ENCODE measurements at places on chromosomes 1 and 21.

DNA sequence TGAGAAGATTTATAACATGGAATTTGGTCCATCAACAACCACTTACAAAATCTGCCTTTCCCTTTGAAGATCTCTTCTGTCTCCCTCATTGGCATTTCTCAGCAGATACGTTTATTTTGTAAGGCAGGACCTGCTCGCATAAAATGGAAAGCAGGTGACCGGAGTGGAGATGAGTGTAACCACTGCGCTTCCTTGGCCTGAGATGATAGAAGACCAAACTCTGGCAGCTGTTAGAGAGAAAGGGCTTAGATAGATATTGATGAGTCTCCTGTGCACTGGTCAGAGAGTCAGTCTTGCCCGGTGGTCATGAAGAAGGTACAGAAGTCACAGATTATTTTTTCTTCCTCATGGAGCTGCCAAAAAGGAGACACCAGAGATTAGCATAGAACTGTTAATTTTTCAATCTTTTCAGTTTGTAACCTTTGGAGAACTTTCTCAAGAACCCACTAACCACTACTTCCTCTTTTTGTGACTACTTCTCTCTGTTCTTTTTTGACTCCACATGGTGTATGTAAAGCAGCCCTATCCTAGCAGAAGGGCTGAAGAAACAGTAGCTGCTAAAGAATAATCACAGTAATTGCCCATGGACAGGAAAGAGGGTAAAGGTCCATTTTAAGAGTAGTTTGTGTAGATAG, 47.6 kb downstream of the FCRL3 start:
- DNase-seq, result peak; percentile 84

GRCh38 chr1:85611856-85612255, 31.3 kb downstream of the CCN1 start:
- no peak for DNase-seq

GRCh38 chr1:227945891-227946623, 1.7 kb downstream of the WNT9A start:
- DNase-seq, result no peak

DNA sequence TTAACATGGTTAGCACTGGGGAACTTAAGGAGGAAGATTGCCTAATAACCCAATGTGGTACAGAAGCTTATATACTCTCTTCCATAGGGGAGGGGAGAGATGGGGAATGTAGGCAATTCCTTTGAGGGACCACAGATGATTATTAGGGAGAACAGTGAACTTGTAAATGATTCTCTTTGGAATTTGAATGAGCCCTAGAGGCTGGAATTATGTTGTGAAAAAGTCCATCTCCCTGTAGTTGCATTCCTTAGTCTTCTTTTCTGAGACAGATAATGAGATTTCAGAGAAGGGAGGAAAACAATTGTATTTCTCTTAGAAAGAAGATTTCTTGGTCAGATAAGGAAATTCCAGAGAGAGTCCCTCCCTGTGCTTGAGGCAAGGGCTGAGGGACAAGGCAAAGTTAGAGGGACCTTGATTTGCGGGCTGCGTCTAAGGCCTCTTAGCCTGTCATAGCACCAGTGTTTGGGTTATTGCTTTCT, 89.0 kb upstream of the HMCN1 start:
- no peak for DNase-seq

GRCh38 chr1:150971583-150972416, 2.8 kb downstream of the CERS2 start:
- DNase-seq, result no peak

DNA sequence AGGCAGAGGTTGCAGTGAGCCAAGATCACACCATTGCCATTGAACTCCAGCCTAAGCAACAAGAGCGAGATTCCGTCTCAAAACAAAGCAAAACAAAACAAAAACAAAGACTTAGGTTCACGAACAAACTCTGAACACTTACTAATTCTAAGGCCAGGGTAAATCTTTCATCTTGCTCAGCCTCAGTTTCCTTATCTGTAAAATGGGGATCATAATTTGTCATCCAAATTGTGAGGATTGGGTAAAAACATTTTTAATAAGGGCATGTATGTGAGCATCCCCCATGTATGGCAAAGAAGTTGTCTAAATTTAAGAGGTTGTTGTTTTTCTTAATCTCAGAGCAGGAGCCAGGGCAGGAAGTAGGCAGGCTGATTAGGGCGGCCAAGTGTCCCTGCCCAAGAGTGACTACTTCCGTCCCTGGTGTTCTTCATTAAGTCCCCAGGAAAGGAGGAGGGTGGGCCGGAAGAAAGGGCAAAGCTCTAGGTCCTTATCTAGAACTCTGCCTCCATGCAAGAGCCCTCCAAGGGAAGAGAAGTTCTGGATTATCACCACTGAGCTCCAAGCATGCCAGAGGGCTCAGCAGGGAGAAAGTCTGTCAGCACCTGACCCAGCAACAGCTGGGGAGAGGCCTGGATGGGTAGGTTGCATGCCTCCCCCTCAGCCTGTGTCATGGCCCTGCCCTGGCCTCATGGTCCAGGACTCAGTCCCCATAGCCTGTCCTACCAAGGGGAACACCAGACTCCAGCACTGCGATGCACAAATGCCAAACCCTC, 49.9 kb upstream of the CLIC4 start:
- peak; percentile 29 for DNase-seq

GRCh38 chr1:20993716-20994575, 182.8 kb downstream of the EIF4G3 start:
- no peak for DNase-seq

GRCh38 chr21:17950591-17950990, 131.4 kb upstream of the C21orf91 start:
- DNase-seq, result no peak

- DNase-seq, result no peak
Observed at GRCh38 chr1:115343200-115343737, 5.2 kb upstream of the NGF start.

GRCh38 chr1:26360807-26361604, 7.1 kb upstream of the CRYBG2 start:
- DNase-seq, result no peak

DNA sequence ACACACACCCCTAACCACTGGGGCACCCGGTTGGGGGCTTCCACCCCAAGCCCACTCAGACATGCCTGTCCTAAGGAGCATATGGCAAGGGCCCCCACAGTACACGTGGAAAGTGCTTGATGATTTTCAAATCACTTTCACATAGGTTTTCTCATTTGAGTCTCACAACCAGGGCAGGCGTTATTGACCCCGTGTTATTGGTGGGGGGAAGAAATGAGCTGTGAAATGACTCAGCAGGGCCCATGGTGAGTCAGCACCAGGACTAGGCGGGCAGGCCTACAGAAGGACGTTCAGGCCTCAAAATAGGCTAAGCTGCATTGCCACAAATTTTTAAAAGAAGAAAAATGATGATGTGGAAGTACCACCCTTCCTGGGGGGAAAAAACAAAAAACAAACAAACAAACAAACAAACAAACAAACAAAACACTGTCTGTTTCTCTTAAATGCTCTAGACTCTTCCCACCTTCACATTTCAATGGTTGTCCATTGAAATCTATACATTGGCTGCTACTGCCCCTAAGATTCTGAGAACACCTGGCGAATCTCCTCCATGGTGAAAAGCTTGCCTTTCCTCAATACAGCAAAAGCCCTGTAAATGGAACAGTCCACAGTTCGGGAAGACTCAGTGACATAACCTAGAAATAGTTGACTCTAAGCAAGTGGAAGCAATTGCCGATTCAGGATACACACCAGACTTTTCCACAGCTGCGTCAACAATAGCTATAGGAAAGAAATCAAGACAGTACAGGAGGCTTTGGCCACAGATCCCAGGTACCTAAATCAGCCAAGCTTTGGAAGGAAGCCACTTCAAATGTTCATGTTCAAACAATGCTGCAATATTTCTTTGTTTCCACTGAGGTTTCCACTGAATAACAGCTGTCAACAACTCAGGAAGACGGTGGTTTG, 234.7 kb downstream of the TOMM20 start:
- DNase-seq, result peak; percentile 58

- DNase-seq, result no peak
Observed at GRCh38 chr1:190138702-190139101, 339.0 kb downstream of the BRINP3 start.

GRCh38 chr1:167212025-167212424, 8.7 kb upstream of the POU2F1 start:
- DNase-seq, result no peak

GRCh38 chr1:26828411-26828991, 2.0 kb downstream of the ZDHHC18 start:
- DNase-seq, result peak; percentile 88

DNA sequence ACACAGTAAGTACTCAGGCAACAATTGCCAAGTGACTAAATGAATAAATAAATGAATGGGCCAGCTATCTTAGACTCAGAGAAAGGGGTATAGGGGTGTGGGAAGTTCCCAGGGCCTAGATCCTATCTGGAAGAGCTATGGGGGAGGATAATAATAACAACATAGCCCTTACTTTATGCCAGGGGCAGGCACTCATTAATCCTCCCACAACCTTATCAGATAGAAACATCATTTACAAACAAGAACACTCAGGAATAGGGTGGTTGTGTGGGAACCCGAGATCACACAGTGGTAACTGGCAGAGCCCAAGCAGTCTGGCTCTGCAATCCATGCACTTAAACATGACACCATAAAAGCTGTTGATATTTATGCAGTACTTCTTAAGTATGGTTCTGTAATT, 128.2 kb upstream of the SPATA6 start:
- DNase-seq, result no peak

- DNase-seq, result peak; percentile 96
Observed at GRCh38 chr1:160672789-160673695, 26.2 kb upstream of the SLAMF1 start.

GRCh38 chr1:89633248-89633799, 404 bp downstream of the LRRC8C start:
- peak; percentile 49 for DNase-seq

DNA sequence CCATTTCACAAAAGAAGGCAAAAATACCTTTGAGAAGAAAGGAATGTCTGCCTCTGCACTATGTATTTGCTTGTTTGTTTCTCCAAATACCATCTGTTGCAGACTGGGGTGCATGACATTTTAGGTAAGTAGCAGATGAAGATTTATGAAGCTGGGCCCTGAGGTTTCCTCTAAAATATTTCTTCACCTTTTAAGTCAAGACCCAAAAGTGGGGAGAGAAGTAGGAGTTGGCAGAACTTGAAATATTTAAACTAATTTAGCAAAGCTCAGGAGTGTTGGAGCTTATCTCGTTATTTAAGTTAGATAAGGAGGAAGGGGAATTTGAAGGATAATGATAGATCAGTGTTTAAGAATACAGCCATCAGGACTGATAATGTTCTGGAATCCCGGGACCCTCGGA, 152.9 kb downstream of the DHRS3 start:
- DNase-seq, result no peak

DNA sequence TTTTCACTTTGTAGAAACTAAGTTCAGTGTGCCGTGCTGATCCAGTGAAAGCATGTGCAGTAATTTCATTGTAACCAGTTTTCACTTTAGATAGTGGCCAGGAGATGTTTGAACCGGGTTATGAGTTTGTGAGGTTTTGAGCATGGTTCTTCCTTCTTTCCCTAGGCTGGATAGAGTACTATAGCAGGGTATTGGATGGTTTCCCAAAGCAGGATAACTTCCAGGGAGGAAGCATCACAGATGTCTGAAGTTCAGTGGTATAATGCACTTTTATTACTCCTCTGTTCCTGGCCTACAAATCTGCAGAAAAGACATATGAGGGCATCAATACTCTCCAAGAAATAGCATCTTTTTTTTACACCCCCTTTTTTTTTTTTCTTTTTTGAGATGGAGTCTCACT, 823.1 kb downstream of the USP25 start:
- DNase-seq, result no peak

- DNase-seq, result no peak
Observed at GRCh38 chr1:99216956-99217355, 47.3 kb upstream of the PLPPR4 start.

GRCh38 chr1:231016234-231016633, 23.8 kb downstream of the FAM89A start:
- no peak for DNase-seq

DNA sequence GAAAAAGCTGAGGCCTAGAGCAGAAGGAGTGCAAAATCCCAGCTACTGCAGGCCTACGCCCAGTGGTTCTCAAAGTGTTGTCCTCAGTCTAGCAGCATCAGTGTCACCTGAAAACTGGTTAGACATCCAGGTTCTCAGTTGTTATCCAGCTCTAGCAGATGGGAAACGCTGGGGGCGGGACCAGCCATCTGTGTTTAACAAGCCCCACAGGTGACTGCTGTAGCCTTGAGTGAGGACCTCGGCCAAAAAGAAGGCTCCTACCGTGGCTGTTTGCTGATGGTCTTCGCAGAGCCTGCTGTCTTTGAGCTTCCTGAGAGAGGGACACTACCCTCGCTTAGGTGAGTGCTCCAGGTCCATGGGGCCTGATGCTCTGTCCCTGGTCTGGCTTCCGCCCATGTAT, 69.7 kb downstream of the LRRN2 start:
- no peak for DNase-seq

- no peak for DNase-seq
Observed at GRCh38 chr1:95583661-95584210, 349.7 kb downstream of the RWDD3 start.

- DNase-seq, result no peak
Observed at GRCh38 chr1:25056536-25056935, 126.5 kb upstream of the RUNX3 start.

DNA sequence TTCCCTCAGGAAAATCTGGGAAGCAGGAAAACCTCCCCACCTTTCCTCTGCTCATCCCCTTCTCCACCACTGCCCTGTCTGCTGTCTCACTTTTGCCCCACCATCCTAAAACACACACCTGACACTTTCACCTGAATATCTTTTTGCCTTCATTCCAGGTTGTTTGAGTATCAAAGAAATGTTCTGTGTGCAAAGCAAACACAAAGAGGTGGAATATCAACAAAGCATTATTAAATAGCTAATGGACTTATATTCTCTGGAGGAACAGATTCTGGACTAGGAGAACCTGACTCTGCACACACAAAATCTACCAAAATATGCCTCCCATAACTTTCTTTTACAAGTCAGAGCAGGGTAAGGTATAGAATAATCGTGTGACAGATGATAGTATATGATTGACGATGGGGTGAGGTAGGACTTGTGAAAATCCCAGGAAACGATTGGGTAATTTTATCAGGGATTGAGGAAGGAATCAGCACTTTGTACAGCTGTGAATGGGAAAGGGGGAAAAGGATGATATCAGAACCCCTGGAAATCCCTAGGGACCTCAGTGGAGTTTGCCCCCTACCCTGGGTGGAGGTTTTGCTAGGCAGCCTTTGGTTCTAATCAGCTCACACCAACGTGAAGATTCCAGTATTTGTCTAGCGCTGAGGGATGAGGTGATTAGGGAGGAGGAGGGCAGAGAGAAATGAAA, 87.7 kb downstream of the PROX1 start:
- no peak for DNase-seq

GRCh38 chr1:232657426-232658005, 27.6 kb upstream of the SIPA1L2 start:
- DNase-seq, result peak; percentile 63

- DNase-seq, result no peak
Observed at GRCh38 chr21:45870851-45871615, 110.5 kb upstream of the COL6A1 start.

- DNase-seq, result no peak
Observed at GRCh38 chr1:219247441-219247840, 73.8 kb downstream of the LYPLAL1 start.

GRCh38 chr1:192609110-192610079, 26.6 kb upstream of the RGS13 start:
- DNase-seq, result peak; percentile 95

DNA sequence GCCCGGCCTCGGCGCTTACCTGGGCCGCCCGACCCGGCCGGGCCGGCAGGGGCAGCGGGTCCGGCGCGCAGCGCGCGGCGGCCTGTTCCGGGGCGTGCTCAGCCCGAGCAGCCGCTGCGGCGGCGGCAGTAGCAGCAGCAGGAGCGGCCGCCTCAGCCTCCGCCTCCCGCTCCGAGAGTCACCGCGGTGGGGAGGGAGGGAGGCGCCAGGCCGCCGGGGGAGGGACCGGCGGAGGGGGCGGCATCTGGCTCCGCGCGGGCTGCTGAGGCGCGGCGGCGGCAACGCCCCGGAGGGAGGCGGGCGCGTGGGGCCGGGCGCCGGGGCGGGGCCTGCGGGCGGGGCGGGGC, at the start of gene CTNNBIP1:
Gene CTNNBIP1 (minus strand): TSS at position 194 of the 347 bp plus-strand sequence. CDS start 38,205 bp downstream, outside the sequence.
- DNase-seq, result no peak

Measured in suppressor macrophage treated with lipopolysaccharide for 4 hours (primary cell).